Fibroblast of the aortic adventitia (primary cell): ENCODE measurements at places on chromosomes 16 and 17.

DNA sequence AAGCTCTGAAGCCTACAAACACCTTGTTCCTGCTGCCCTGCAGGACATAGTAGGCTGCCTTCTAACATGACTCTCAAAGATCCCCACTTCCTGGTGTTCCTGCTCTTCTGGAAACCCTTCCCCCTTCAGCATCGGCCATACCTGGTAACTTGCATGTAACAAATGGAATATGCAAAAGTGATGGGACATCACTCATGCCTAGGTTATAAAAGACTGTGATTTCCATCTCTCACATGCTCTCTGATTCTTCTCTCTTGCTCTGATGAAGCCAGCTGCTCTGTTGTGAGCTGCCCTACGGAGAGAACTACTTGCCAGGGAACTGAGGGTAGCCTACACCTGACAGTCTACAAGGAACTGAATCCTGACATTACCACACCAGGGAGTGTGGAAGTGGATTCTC is 72.9 kb upstream of the IRX6 start:
- no peak for DNase-seq

DNA sequence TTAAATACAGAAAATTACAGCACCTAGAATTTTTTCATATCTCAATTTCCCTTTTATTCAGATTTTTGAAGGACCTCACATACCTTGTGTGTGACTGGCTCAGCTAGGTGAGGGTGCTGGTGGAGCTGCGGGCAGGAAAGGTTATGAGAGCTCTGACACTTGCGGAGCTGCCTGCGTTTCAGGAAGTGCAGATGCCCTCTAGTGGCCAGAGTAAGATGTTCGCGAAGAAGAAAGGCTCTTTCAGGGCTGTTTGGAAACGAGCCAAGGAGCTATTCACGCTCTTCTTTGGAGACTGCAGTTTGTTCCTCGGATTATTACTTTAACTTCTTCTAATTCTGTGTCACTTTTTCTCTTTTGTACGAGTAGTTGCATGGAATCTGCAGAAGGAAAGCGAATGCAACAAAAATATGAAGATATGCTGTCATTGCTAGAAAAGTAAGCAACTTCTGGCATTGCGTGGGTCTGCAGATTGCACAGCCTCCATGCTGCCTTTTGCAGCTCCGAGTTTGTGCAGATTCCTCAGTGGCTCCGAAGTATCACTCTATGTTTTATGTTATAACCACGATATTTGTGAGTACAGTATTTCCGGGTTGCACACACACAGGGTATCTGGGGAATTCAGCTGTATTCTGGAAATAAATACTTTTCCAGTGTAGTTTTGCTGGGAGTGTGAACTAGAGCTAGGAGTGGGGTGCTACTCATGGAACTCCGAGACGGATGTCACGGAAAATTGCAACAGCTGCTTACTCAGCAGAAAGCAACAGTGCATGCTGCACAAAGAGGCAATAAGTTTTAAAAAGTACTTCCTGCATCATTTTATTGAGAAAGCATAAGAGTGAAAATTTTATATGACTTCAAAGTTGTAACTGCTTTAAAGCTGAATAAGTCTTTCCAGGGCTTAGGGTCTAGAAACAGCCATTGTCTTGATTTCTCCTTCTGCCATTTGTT is 46.3 kb downstream of the DNAH9 start:
- DNase-seq = peak; percentile 37

DNA sequence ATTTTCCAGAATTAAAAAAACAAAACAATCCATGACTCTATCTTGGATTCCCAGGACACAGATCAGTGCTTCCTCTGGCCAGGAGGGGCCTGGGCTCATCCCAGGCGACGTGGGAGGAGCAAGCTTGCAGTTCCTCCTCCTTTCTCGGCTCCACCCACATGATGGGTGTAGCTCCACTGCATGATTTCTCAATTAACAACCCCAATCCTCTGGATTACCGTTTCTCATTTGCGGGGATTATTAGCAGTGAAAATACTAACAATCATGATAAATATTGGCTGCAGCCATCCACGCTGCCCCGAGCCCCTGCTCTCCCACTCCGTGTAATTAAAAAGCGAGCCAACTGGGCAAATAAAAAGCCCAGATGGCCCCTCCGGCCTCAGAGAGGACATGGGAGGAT is 46.4 kb upstream of the SDK2 start:
- DNase-seq = no peak

GRCh38 chr17:48927978-48928745 is 16.5 kb downstream of the SNF8 start:
- DNase-seq = no peak

DNA sequence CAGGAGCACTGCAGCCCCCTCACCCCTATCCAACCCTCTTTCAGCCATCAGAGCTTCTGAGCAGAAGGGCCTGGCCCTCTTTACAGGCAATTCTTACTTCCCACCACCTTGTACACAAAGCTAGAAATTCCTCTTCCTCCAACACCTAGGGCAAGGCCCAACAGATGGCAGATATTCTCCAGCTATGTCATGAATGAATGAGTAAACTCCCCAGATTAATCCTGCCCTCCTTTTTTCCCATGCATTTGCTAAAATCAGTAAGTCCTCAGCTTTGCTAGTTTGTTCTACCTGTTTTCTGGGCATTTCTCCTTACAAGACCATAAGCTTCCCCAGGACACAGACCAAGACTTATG is 20.4 kb upstream of the MRPS23 start:
- no peak for DNase-seq

DNA sequence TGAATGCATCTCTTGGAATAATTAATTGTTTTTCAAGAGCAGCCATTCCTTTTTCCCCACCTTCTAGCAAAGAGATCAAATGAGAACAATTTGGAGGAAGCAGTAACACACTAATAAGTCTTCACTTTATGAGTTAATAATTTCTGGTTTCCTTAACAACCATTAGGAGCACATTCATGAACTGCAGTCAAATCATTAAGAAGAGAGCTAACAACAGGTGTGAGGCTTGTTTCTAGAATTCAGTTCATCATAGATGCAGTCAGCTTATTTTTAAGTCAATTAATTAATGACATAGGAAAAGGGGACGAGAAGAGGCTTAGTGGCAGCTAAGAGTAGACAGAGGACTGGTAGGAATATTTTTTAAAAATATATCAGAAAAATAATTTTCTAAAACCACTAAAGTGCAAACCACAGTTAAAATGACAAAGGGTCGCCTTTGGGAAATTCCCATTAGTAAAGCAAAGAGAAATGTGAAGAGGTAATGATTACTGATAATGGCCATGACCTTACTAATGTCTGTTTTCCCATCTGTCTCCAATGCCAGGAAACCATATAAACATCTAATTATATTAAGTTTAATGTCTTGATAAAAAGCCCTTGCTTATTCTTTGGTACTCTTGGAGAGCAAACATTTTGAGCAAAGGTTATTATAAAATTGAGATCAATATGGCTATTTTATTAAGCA is 184.2 kb downstream of the KCNJ2 start:
- DNase-seq = no peak

DNA sequence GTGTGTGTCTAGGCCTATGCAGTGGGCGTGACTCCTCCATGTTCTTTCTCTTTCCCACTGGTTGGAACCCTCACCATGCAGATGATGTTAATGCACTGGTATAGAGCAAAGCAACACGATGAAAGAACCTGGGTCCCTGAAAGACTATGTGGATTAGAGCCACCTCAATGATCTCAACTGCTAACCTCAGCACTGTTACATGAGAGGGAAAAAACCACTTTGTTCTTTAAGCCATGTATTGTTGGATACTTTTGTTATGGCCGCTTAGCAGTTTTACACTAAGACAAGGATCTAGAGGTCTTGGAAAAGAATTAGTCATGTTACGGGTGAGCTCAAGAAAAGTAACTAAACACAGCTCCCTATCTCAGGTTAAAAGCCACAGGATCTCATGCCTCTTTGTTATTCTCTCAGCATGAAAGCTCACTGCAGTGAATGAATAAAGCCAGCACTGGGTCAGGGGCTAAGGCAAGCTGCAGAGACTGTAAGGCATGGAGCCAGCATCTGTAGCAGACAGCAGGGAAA is 56.6 kb upstream of the RBBP6 start:
- DNase-seq = no peak

GRCh38 chr16:15641753-15642556 is 999 bp downstream of the MARF1 start:
- DNase-seq = no peak

- DNase-seq = no peak
Measured at GRCh38 chr16:27849621-27850020, 213.9 kb downstream of the GSG1L start.

GRCh38 chr17:72421128-72422092 is 300.6 kb downstream of the SOX9 start:
- peak; percentile 87 for DNase-seq

- peak; percentile 63 for DNase-seq
Measured at GRCh38 chr17:12231355-12231682, 210.6 kb downstream of the MAP2K4 start.

GRCh38 chr17:1898332-1898731 is 68.5 kb downstream of the RPA1 start:
- no peak for DNase-seq

DNA sequence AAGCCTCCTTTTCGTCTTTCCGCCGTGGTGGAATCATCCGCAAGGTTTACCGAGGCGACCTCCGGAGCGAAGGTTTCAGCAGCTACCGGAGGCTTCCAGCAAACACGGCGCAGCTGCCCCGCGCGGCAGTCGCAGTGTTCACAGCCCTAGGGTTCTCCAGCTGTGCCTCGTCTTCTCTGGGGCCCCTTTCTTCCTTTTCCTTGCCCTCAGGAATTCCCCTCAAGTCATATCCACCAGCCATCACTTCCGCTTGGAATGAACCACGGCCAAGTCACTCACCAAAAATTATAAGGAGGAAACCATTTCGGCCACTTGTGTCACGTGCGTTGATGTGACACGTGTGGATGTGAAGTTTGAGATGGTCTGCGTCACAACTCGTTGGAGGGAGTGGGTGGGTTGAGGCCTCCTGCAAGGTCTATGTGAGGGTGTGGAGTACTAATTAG is 636 bp upstream of the ERN1 start:
- DNase-seq = peak; percentile 54

- no peak for DNase-seq
Measured at GRCh38 chr16:85570213-85570734, 42.8 kb upstream of the GSE1 start.

DNA sequence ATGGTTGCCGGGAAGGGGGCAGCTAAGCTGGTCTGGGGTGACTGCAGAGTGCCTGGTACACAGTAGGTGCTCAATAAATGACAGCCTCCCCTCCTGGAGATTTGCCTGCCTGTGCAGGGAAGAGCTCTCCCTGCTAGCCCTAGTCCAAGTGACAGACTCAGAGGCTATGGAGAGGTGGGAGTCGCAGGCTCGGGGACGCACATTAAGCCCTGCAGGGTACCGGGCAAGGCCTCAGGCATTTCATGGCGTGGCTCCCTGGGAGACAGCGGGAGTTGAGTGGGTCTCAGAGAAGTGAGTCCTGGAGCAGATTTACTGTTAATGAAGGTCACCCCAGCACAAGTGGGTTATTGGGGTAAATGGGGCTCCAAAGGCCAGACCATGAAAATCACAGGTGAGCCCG is 132.2 kb upstream of the CDC42EP4 start:
- no peak for DNase-seq

- no peak for DNase-seq
Measured at GRCh38 chr17:40321524-40321929, 12.5 kb downstream of the RARA start.

DNA sequence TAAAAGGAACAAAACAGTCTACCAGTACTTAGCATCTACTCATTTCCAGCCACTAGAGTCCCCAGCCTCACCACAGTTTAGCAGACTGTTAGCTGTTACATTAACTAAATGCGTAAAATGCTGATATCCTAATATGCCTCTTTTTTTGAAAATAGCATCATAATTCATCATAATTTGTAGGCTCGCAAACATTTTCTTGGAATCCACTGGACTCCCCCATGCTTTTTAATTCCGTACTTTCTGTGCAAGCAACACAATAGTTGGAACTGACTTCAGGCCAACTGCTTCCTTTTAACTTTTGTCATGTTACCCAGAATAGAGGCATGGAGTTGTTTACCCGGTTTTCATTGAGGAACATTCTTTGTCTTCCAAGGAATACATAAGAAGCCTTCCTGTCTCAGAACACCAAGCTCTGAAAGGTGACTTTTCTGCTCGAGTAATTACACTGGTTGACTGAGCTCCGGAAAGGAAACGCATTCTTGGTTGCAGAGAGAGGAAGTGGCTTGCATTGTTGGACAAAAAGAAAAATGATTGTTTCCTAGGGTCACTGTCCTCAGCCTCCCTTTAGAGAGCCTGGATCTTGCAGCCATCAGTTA is 30.9 kb upstream of the SEC14L1 start:
- DNase-seq = peak; percentile 52

- no peak for DNase-seq
Measured at GRCh38 chr17:5783269-5783668, 199.0 kb upstream of the NLRP1 start.

DNA sequence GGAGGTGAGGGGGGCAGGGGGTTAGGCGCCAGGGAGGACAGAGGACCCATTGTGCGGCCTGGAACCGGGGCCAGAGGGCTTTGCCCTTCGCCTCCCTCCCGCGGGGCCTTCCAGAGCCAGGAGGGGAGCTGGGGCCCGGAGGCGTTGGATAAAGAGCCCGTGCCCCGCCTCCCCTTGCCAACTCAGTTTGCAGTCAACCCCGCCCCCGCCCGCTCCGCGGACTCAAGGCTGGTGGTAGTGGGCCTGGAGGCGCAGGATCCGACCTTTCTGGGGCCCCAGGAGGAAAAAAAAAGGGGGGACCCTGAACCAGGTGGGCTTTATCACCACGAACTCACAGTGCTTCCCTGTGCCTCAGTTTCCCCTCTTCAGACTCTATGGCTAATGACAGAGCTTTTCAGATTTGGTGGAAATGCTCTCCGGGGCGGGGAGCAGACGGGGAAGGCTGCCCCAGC is 2.0 kb upstream of the SPHK1 start:
- no peak for DNase-seq

GRCh38 chr17:7019367-7019766 is 3.5 kb upstream of the BCL6B start:
- DNase-seq = no peak
